GM04503 (cell line): ENCODE measurements at places on chromosomes 16 and 17.

- DNase-seq = no peak
These were observed 260.3 kb downstream of the FTO start for GRCh38 chr16:53964145-53964790.

GRCh38 chr17:34620458-34620857 lies 41.1 kb downstream of the TMEM132E start:
- no peak for DNase-seq

DNA sequence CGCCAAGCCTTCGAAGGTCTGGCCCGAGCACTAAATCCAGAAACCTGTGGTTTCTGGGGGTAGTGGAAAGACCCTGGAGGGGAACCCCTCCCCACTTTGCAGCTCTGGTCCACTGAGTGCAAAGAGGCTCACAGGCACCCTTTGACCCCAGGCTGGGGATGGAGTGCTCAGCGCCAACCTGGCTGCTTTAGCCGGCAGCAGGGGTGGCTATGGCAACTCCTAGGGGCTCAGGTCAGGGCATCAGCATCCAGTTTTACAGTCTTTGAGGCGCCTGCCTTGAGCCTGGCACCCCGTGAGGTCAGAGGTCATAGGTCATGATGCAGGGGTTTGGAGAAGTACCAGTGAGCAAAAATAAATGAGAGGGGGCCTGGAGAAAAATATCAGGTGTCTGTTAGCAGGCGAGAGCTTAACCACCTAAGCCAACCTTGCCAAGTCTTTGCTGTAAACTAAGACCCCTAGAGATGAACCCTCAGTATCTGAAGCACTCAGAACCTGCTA lies 17.9 kb downstream of the CA7 start:
- no peak for DNase-seq

DNA sequence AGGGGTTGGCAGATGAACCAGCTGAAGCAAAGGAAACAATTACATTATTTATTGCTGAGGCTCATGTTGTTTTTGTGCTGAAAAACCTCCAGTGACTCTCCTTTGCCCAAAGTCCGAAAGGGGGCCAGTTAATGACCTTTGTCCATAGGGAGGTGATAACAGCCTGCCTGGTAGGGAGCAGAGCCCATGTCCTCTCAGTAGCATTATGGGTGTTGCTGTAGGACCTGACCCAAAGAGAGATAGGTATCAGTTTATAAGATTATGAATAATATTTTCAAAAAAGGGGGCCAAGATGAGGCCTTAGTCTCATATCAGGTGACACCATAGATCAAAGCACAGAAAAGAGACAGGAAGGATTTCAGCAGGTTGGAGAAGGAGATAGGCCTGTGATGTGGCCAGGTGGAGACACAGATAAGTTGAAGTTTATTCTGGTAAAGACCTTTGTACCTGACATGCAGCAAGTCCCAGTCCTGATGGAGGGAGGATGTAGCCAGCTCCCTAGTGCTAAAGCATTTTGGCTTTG lies 55.1 kb downstream of the CENPV start:
- no peak for DNase-seq

DNA sequence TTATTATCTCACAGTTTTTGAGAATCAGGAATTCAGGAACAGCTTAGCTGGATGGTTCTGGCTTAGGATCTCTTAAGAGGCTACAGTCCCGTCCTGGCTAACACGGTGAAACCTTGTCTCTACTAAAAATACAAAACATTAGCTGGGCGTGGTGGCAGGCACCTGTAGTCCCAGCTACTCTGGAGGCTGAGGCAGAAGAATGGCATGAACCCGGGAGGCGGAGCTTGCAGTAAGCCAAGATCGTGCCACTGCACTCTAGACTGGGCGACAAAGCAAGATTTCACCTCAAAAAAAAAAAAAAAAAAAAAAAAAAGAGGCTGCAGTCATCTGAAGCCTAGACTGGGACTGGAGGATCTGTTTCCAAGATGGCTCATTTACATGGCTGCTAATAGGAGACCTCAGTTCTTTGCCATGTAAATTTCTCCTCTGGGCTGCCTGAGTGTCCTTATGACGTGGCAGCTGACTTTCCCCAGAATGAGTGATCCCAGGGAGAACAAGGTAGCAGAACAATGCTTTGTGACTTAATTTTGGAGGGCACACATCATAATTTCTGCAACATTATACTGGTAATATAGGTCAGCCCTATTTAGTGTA lies 95.8 kb upstream of the CORO6 start:
- no peak for DNase-seq

DNA sequence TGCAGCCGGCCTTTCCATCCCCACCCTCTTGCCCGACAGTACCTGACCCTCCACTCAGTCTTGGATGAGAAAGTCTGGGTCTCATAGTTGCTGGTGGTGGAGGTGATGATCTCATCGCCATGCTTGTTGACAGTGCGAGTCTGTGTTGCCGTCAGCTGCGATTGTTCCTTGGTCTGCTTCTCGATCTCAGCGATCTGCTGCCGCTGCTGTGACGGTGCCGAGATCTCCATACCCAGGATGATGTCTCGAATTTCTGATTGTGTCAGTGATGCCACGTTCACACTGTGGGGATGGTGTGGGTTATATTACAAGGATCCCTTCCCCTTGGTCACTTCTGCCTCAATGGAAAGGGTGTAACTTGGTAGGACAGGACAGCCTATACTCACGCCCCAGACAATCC lies 4.1 kb upstream of the RILP start:
- no peak for DNase-seq

- no peak for DNase-seq
These were observed 112.2 kb downstream of the METRNL start for GRCh38 chr17:83191388-83192160.

GRCh38 chr17:12691173-12691572 lies 25.5 kb downstream of the MYOCD start:
- peak; percentile 30 for DNase-seq

DNA sequence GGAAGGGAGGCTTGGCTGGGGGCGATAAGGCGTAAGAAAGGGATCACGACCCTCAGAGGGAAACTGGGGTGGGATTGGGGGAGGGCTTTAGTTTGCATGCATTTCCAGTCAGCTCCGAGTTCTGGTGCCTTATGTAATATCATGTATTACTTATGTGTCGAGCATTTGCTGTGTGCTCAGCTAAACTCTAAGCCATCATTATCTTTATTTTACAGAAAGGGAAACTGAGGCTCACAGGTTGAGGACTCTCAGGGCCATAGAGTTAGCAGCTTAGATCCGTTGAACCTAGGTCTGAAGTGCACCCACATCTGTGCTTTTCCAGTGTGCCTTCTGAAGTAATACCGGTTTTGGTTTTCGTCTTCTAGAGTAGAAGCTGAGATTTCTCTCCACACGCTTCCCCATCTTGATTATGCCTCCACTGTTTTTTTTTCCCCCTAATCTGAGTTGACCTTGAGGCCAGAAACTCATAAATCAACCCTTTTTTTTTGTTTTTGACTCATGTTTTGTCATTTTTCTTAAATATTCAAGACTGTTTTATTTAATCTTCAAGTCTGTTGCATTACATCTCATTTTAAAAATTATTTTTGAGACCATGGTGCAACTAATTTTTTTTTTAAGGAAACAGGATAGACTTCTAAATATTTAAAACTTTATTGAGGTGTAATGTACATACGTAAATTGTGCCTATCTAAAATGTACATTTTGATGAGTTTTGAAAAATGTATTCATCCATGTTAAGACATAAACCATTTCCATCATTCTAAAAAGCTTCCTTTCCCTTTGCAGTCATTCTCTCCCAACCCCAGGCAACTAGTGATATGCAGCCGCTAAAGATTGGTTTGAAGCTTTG lies 741 bp downstream of the CYB5B start:
- DNase-seq = no peak
